ENCODE measurements at places on chromosomes 1 and 21.

- no peak for DNase-seq
Measured at GRCh38 chr1:114510274-114511031, 550 bp downstream of the TRIM33 start.

DNA sequence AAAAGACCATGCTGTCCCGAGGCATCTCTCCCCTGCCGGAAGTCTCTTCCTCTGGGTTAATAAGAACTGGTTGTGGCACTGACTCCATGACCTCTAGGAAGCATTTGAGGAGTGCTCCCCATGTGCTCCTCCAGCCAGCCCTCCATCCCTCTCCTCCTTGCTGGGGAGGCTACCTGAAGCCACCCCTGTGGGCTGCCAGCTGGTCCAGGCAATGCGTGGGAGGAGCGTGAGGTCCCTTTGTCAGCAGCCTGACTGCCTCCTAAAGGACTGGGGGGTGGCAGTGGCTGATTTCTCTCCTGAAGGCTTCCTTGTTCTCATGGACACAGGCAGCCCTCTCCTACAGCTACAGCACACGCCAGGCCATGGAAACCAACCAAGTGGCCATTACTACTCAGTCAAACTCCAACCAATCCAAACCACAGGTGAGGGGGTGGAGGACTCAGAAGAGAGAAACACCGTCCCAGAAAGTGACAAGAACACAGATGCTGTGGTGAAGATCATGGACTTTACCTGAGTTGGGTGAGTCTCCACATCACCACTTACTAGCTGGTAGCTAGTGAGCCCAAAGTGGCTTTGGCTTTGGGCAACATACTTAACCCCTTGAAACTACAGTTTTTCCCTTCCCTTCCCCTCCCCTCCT is 35.2 kb downstream of the NENF start:
- DNase-seq: peak; percentile 23

DNA sequence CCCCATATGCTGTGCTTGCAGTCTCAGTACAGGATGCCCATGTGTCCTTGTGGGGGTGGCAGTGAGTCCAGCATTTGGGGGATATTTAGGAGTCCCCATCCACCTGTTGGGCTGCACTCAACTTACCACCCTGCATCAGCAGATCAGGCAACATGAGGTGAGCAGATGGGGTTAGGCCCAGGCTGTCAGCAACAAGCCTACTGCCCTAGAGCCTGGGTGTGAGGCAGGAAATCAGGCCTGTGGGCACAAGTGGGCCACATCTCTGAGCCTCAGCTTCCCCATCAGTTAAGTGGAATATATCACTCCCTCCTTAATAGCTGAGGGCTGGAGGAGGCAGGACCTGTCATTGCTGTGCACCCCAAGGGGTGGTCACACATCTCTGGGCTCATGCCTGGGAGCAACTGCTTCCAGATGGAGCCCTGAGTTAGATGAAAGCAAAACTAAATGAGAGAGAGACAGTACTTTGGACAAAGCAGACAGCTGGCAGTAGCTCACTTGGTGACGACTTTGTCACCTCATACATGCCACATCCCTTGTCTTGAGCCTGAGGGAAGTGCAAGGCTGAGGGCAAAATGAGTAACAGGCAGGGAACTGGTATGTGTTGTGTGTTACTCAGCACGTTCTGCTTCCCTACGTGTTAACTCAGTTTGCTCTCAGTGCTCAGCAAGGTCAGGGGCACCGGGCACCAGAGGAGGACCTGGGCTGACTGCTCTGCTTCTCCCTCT is 48.4 kb downstream of the TRIM11 start:
- DNase-seq: no peak

GRCh38 chr1:24294228-24294672 is 24.9 kb upstream of the GRHL3 start:
- no peak for DNase-seq

- peak; percentile 93 for DNase-seq
Measured at GRCh38 chr1:240190881-240191401, 99.3 kb downstream of the FMN2 start.

DNA sequence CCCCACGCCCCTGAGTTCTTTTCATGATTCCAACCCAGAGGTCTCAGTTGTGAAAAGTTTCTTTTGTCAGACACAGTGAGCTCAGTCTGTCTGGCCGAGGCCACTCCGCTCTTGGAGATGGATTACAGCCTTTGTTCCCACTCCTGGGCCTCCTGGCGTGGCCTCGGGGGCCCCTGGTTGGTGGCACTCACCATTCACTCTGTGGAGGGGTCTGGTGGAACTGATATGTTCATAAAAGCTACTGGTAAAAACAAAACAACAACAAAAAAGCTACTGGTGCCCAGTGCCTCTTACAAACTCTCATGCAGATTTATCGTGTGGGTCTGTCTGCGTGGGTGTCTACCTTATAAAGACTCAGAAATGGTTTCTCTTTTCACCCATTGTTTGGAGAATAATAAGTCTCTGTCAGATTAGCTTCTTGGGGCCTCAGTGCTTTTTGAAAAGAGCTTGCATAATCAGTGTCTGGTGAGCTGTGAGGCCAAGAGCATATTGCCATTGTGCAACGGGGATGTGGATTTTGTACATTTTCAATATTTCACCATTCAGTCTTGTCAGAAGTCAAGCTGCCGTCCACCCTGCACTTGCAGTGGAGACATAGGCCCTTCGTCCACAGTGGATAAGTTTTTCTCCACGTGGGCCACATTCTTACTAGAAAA is 86.7 kb downstream of the GALNT2 start:
- no peak for DNase-seq

DNA sequence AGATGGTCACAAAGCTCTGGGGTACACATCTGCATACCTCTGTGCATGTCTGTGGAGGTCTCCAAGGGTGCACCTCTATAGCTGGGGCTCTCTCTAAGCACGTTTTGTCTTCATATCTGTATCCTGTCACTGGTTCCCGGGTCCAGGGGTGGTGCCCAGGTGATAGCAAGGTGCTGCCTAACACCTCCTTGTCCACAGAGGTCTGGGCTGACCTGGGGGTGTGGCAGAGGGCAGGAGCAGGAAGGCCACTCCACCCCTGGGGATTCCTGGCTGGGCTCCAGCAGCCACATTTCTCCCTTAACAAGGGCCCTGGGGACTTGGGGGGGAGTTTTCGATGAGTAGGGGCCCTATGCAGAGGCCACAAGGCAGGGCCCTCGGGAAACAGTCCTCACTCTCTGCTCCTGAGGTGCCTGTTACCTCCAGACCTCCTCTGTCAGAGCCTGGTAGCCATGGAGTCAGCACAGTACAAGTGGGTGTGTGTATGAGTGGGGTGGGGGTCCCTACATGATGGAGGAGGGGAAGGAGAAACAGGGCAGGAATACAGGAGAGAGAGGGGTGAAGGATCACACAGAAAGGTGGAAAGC is 7.0 kb upstream of the CDCP2 start:
- no peak for DNase-seq

GRCh38 chr1:178048426-178048825 is 45.5 kb upstream of the RASAL2 start:
- no peak for DNase-seq

- DNase-seq: peak; percentile 40
Measured at GRCh38 chr1:201655910-201656309, 117.0 kb downstream of the NAV1 start.

All from muscle of leg (tissue), 16 donors.